ENCODE measurements at places on chromosomes 2 and 18. TPM values are rescaled to one million over a fixed set of nuclear protein-coding genes. Genes with fewer than 3 reads are reported as not detected.

The CFAP65 gene
- total RNA-seq: not detected

The CRYGA gene
- not detected for total RNA-seq

The E2F6 gene
- 8.2 TPM for total RNA-seq

The DAW1 gene
- total RNA-seq: not detected

The LRRTM1 gene
- not detected for total RNA-seq

The TUBB8B gene
- total RNA-seq: not detected

The CNDP1 gene
- not detected for total RNA-seq

The LCLAT1 gene
- 25.1 TPM for total RNA-seq

The PLEK gene
- total RNA-seq: 4.5 TPM

The DTNA gene
- not detected for total RNA-seq

GRCh38 chr2:27712522-27712921, 48.8 kb downstream of the SLC4A1AP start:
- H3K36me3 ChIP-seq: no peaks in the 10 kb centered on the region
- peaks cover 23% of the 10 kb centered on the region for H3K4me1 ChIP-seq

DNA sequence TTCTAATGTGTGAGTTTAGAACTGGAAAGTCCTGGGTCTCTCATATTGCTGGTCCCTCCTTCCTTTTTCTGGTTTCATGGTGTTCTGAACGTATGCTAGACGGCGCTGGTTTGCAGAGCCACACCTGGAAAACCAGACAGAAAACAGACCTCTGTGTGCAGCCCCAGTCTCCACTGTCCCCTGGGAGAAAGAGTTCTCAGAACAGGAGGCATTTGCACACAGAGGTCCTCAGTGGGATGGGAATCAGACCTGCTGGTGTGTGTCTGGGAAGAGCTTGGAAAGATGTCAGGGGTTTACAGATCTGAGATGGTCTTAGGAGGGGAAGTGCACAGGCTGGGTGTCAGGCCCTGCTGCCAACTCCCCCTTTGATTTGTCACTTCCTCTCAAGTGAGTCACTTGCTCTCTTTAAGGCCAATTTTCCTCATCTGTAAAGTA, 14.9 kb upstream of the MBP start:
- H3K27me3 ChIP-seq: peaks cover 2% of the 10 kb centered on the region
- H3K36me3 ChIP-seq: peaks cover 13% of the 10 kb centered on the region
- peaks cover 25% of the 10 kb centered on the region for H3K4me1 ChIP-seq
- no peak overlapping the region for H3K4me3 ChIP-seq

- H3K27ac ChIP-seq: no peak overlapping the region
- no peak overlapping the region for H3K4me3 ChIP-seq
- H3K27me3 ChIP-seq: no peaks in the 10 kb centered on the region
- no peaks in the 10 kb centered on the region for H3K36me3 ChIP-seq
Measured at GRCh38 chr2:126954831-126955230, 56.1 kb downstream of the TEX51 start.

- H3K27ac ChIP-seq: no peak overlapping the region
- H3K4me3 ChIP-seq: no peak overlapping the region
- H3K27me3 ChIP-seq: no peaks in the 10 kb centered on the region
- no peaks in the 10 kb centered on the region for H3K4me1 ChIP-seq
- no peak for DNase-seq
- H3K36me3 ChIP-seq: no peaks in the 10 kb centered on the region
Measured at GRCh38 chr2:167411367-167411766, 523.1 kb downstream of the XIRP2 start.

- no peaks in the 10 kb centered on the region for H3K27me3 ChIP-seq
- no peak overlapping the region for H3K27ac ChIP-seq
- H3K4me1 ChIP-seq: no peaks in the 10 kb centered on the region
- DNase-seq: no peak
Measured at GRCh38 chr2:53424902-53425301, 342.7 kb upstream of the CHAC2 start.

DNA sequence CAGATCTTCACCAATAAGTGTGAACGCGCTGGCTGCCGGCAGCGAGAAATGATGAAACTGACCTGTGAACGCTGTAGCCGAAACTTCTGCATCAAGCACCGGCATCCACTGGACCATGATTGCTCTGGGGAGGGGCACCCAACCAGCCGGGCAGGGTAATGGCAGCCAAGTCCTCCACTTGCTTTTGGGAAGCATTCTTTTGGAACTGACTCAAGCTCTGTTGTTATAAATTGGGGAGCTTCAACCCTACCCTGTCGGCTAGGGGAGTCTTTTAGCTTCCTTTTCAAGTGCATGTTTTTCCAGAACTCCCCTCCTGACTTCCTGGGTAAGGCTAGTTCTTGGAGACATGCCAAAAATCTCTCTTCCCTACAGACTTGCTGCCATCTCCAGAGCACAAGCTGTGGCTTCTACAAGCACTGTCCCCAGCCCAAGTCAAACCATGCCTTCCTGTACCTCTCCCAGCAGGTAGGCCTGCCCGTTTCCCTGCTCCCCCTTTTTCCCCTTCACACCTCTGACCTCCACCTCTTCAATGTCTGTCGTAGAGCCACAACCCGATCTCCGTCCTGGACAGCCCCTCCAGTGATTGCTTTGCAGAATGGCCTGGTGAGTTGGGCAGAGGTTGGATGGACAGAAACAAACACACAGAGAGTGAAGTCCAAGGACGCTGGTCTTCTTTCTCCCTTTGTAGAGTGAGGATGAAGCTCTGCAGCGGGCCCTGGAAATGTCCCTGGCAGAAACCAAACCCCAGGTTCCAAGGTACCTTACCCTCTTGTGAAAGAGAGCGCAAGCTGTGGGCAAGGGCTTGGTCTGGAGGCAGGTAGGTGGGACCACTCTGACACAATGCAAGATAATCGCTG, 1.5 kb downstream of the ZFAND2B start:
- no peaks in the 10 kb centered on the region for H3K27me3 ChIP-seq
- H3K27ac ChIP-seq: peak overlapping the region; percentile 96
- H3K4me3 ChIP-seq: peak overlapping the region; percentile 86
- H3K36me3 ChIP-seq: peaks cover 54% of the 10 kb centered on the region
- no peak for DNase-seq

GRCh38 chr2:177340158-177340557, 52.4 kb upstream of the AGPS start:
- no peak for DNase-seq
- no peak overlapping the region for H3K4me3 ChIP-seq
- peaks cover 6% of the 10 kb centered on the region for H3K4me1 ChIP-seq
- no peak overlapping the region for H3K27ac ChIP-seq
- H3K36me3 ChIP-seq: no peaks in the 10 kb centered on the region

- peaks cover 12% of the 10 kb centered on the region for H3K27me3 ChIP-seq
- H3K27ac ChIP-seq: no peak overlapping the region
- no peak overlapping the region for H3K4me3 ChIP-seq
- no peak for DNase-seq
- H3K4me1 ChIP-seq: no peaks in the 10 kb centered on the region
- H3K36me3 ChIP-seq: no peaks in the 10 kb centered on the region
Measured at GRCh38 chr2:207413376-207413907, 116.3 kb upstream of the CREB1 start.

GRCh38 chr2:130869441-130870160, 32.9 kb downstream of the ARHGEF4 start:
- no peak overlapping the region for H3K27ac ChIP-seq
- no peaks in the 10 kb centered on the region for H3K4me1 ChIP-seq
- no peak overlapping the region for H3K4me3 ChIP-seq
- no peak for DNase-seq
- peaks cover 3% of the 10 kb centered on the region for H3K27me3 ChIP-seq
- no peaks in the 10 kb centered on the region for H3K36me3 ChIP-seq

DNA sequence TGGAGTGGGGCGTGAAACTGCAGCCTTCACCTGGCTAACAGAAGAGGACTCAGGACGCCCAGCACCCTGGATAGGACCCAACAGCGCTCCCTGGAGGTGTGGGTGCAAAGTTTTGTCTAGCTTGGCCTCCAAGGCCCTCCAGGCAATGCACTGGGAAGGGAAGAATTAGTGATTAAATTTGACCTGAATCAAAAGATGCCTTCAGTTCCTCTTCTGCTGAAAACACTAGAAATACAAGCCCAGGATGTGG, 779 bp upstream of the TRIB2 start:
- H3K27ac ChIP-seq: peak overlapping the region; percentile 97
- H3K36me3 ChIP-seq: peaks cover 29% of the 10 kb centered on the region
- peaks cover 44% of the 10 kb centered on the region for H3K4me1 ChIP-seq
- H3K4me3 ChIP-seq: peak overlapping the region; percentile 93
- DNase-seq: peak; percentile 88

- peaks cover 20% of the 10 kb centered on the region for H3K27me3 ChIP-seq
- no peak for DNase-seq
- no peaks in the 10 kb centered on the region for H3K4me1 ChIP-seq
- H3K4me3 ChIP-seq: no peak overlapping the region
- H3K27ac ChIP-seq: no peak overlapping the region
Measured at GRCh38 chr2:233584210-233584609, 17.6 kb upstream of the USP40 start.

DNA sequence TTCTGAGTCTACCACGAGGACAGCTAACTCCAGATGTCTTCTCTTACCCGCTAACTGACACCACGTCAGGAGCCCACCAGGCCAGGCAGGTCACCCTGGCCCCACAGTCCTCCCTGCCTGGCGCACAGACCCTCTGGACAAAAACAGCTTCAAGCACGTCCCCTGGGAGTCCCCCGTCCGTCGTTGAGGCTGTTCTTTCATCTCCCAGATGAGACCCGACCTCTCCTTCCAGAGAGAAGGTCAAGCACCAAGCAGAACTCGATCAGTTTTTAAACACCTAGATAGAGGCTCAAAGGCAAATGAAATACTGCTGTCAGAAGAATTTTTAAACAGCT, 57.8 kb downstream of the PARD6G start:
- no peaks in the 10 kb centered on the region for H3K36me3 ChIP-seq
- no peaks in the 10 kb centered on the region for H3K4me1 ChIP-seq
- H3K27ac ChIP-seq: no peak overlapping the region
- no peak overlapping the region for H3K4me3 ChIP-seq

GRCh38 chr2:216012133-216012829, 1.1 kb downstream of the MREG start:
- no peaks in the 10 kb centered on the region for H3K27me3 ChIP-seq
- peaks cover 44% of the 10 kb centered on the region for H3K4me1 ChIP-seq
- peak overlapping the region; percentile 81 for H3K27ac ChIP-seq
- H3K36me3 ChIP-seq: peaks cover 4% of the 10 kb centered on the region

- no peaks in the 10 kb centered on the region for H3K36me3 ChIP-seq
- no peaks in the 10 kb centered on the region for H3K27me3 ChIP-seq
- no peak overlapping the region for H3K4me3 ChIP-seq
Measured at GRCh38 chr2:15756882-15757819, 165.5 kb downstream of the DDX1 start.

DNA sequence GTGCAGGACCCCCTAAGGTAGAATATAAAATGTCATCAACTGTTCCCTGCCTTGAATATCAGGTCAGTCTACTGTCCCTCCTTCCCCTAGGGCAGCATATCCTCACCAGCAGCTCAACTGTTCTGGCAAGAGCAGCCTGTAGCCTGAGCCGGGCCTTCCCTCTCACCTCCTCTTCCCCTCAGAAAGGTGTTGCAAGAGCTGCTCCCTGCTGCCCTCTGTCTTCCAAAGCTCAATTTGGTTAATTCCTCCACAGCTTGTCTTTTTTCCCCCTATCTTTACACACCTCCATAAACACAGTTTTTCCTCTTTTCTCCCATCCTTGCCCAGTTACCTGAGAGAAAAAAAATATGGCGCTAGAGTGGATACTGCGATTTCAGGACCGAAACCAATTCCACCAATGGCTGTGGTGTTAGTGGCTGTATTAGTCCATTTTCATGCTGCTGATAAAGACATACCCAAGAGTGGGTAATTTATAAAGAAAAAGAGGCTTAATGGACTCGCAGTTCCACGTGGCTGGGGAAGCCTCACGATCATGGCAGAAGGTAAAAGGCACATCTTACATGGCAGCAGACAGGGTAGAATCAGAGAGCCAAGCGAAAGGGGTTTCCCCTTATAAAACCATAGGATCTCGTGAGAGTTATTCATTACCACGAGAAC, 184.7 kb downstream of the MREG start:
- no peaks in the 10 kb centered on the region for H3K36me3 ChIP-seq
- peaks cover 8% of the 10 kb centered on the region for H3K27me3 ChIP-seq
- H3K4me1 ChIP-seq: peaks cover 4% of the 10 kb centered on the region
- no peak overlapping the region for H3K27ac ChIP-seq

- H3K4me1 ChIP-seq: no peaks in the 10 kb centered on the region
- DNase-seq: no peak
- H3K27me3 ChIP-seq: no peaks in the 10 kb centered on the region
Measured at GRCh38 chr2:182133195-182133891, 147.7 kb downstream of the PPP1R1C start.

- no peak overlapping the region for H3K27ac ChIP-seq
- no peaks in the 10 kb centered on the region for H3K27me3 ChIP-seq
- no peak for DNase-seq
- H3K36me3 ChIP-seq: no peaks in the 10 kb centered on the region
- no peak overlapping the region for H3K4me3 ChIP-seq
Measured at GRCh38 chr2:165113414-165113813, 90.4 kb downstream of the SCN3A start.

GRCh38 chr2:195138435-195138834, 518.6 kb upstream of the SLC39A10 start:
- no peaks in the 10 kb centered on the region for H3K27me3 ChIP-seq
- DNase-seq: no peak
- no peaks in the 10 kb centered on the region for H3K36me3 ChIP-seq
- H3K27ac ChIP-seq: no peak overlapping the region
- H3K4me1 ChIP-seq: no peaks in the 10 kb centered on the region
- no peak overlapping the region for H3K4me3 ChIP-seq

- no peak for DNase-seq
- no peaks in the 10 kb centered on the region for H3K36me3 ChIP-seq
- peaks cover 47% of the 10 kb centered on the region for H3K27me3 ChIP-seq
- H3K4me3 ChIP-seq: no peak overlapping the region
Measured at GRCh38 chr2:69018678-69019095, 5.7 kb downstream of the ANTXR1 start.

GRCh38 chr2:166211079-166211478, 83.3 kb upstream of the SCN1A start:
- no peaks in the 10 kb centered on the region for H3K4me1 ChIP-seq
- no peak for DNase-seq
- no peaks in the 10 kb centered on the region for H3K27me3 ChIP-seq
- no peak overlapping the region for H3K4me3 ChIP-seq

DNA sequence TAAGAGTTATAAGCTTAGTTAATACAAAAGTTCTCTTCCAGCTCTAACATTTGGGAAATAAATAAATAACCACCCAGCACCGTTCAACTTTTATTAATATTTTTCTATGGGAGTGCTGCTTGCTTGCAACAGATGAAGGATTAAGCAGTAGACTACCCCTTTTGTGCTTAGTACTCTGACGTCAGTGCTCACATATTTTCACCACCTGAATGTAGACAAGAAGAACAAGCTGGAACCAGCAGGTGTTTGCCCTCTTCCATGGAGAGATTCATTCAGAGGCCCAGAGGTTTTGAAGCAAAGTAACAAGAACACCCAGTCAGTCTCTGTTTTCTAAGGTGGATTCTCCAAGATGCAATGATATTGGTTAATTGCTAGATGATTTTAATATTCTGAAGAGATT, 307.1 kb upstream of the PIK3C3 start:
- H3K27me3 ChIP-seq: no peaks in the 10 kb centered on the region
- H3K36me3 ChIP-seq: no peaks in the 10 kb centered on the region
- no peak overlapping the region for H3K4me3 ChIP-seq
- no peak for DNase-seq

DNA sequence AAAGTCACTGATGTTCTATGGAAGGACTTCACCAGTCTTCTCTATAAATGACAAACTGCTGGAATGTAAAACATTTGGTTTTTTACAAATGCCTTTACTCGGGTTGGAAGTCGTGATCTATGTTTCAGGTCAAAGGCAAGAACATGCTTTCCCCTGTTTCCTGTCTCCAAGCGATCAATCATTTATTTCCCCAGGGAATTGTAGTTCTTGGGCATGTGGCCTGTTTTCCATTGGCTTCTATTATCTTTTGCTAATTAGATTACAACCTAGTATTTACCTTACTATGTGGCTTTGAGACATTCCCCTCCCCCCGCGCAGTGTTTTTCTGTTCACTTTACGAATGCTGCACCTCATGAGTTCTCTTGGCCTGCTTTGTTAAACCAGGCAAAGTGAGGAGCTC, 684.2 kb downstream of the EPHA4 start:
- no peak overlapping the region for H3K4me3 ChIP-seq
- no peaks in the 10 kb centered on the region for H3K27me3 ChIP-seq
- H3K36me3 ChIP-seq: no peaks in the 10 kb centered on the region
- no peak overlapping the region for H3K27ac ChIP-seq

All from activated CD8-positive, alpha-beta T cell treated with anti-CD3 and anti-CD28 coated beads, Interleukin-2, amount 10 ng/mL, durations not matched to agents 7 days and 5 days (primary cell).